ENCODE measurements at places on chromosomes 16 and 17.
A peak's percentile ranks its signal among the peaks of the same experiment; 100 is the strongest.

GRCh38 chr16:76488065-76488417, 210.8 kb downstream of the CNTNAP4 start:
- DNase-seq, result no peak

- peak; percentile 66 for DNase-seq
These were observed 9.7 kb downstream of the KDM6B start for GRCh38 chr17:7843536-7844291.

DNA sequence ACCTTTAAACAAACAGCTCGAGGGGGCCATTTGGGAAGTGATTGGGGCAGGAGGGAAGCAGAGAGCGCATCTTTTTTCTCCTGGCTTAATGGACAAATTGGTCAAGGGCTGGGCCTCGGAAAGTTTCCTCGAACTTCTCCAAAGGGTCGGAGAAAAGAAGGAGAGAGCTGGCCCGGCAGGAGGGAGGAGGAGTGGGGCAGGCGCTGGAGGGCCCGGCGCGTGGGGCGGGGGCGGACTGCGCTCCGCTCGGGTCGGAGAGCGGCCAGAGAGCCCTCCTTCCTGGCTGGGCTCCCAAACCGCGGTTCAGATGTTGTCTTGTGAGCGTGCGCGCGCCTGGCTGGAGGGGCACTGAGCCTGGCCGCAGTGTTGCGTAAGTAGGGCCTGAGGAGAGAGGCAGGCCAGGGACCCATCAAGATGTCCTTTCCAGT, 1.2 kb downstream of the MMP2 start:
- DNase-seq, result no peak

DNA sequence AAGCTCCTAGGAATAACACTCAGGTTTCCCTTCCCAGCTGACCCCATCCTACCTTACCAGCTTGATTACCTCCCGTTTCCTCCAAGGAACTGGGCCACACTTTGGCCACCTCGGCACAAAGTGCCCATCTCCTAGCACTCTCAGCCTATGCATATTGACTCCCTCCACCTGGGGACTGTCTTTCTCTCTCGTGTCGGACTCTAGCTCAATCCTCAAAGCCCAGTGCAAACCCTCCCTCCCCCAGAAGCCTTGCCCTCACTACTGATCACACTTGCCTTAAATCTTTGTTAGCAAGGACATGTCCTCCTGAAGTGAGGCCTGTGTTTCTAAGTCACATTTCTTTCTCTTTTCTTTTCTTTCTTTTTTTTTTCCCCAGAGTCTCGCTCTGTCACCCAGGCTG, 2.6 kb upstream of the RAB26 start:
- no peak for DNase-seq

DNA sequence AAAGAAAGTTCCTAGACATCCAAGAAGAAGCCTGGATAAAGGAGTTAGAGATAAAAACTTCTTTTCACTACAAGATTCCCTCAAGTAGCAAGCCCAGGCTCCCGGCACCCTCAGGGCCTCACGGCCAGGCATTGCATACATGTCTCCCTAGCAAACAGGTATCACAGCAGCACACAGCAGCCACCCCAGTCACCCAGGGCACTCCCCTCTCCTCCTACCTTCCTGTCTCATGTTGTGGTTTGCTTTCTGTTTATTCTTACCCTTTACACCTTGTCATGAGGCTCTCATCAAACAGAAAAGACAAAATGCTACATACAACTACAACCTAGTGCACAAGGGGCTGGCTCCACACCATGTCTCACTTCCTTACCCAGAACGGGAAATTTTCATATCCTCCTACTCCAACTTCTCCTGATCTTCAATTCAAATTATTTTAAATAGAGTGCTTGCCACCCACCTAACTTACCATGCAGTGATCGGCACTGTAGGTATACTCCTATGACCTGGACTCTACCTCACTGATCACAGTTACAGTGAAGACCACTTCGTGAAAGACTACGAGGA, 42.7 kb downstream of the XPO6 start:
- DNase-seq, result no peak

GRCh38 chr17:13001991-13002615, 15.7 kb downstream of the ELAC2 start:
- DNase-seq, result no peak

GRCh38 chr17:55324296-55324978, 59.7 kb downstream of the HLF start:
- DNase-seq, result no peak

DNA sequence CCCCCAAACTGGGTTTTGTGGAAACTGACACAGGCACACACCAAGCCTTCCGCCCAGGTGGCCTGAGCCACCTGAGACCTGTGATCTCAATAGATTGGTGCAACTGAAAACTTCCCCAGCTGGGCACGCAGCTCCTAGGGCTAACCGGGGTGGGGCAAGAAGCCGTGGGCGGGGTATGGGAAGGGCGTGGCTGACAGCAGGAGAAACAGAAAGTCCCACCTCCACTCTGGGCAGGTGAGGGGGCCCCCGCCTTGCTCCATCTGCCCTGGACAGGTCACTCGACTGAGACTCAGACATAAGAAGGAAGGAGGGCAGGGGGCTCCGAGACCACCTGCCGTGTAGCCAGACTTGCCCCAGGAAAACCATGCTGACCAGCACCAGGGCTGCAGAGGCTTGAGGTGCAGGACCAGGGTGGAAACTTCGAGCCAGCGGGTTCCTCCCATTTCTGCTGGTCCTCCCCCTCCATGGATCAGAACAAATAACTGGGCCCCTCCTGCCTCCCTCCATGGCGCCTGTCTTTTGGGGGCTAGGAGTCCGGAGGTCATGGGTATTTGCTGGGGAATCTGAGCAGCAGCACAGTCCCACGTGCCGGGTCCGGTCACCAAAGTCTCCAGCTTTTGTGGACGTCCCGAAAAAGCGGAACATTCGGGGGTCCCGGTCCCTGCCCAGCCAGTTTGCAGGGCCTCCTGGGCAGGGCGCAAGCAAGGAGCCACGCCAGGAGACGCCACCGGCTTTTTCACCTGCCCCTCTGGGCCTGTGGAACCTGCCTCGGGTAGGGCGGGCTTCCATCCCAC, 1.3 kb downstream of the TIMP2 start:
- DNase-seq, result no peak

DNA sequence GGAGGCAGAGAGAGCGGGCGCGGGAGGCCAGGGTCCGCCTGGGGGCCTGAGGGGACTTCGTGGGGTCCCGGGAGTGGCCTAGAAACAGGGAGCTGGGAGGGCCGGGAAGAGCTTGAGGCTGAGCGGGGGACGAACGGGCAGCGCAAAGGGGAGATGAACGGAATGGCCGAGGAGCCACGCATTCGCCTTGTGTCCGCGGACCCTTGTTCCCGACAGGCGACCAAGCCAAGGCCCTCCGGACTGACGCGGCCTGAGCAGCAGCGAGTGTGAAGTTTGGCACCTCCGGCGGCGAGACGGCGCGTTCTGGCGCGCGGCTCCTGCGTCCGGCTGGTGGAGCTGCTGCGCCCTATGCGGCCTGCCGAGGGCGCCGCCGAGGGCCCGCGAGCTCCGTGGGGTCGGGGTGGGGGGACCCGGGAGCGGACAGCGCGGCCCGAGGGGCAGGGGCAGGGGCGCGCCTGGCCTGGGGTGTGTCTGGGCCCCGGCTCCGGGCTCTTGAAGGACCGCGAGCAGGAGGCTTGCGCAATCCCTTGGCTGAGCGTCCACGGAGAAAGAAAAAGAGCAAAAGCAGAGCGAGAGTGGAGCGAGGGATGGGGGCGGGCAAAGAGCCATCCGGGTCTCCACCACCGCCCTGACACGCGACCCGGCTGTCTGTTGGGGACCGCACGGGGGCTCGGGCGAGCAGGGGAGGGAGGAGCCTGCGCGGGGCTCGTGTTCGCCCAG, 1.2 kb upstream of the CBX4 start:
- DNase-seq, result no peak

- no peak for DNase-seq
These were observed 23.4 kb upstream of the MPRIP start for GRCh38 chr17:17018612-17019429.

- DNase-seq, result no peak
These were observed 434 bp upstream of the CPSF4L start for GRCh38 chr17:73261952-73262675.

DNA sequence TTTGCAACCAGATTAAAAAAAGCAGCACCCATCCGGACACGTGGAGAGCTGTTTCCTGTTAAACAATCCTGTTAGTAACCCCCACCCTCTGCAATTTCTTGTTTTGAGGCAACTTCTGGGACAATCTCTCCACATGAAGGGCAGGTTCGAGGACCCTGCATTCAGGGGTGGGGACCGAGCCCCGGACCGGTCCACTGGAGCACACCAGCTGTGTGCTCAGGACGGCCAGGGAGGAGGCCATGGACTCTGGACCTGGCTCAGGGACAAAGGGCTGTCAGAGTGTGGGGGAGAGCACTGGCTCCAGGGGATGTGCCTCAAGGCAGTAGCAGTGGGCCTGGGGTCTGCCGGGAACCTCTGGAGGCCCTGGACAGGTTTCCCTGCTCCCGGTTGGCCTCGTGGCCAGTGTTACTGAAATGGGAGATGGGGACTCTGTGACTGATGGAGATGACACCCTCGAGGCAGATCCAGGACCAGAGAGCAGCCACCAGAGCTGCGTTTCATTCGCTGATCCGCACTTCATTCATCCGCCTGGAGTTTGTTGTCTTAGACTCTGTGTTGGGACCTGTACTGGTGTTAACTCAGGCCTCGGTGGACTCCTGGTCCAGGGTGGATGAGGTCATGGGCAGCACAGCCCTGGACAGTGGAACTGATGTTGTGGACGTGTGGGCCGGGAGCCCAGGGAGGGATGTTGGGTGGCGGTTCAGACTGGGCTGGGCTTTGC, 2.9 kb upstream of the CPNE7 start:
- DNase-seq, result no peak

DNA sequence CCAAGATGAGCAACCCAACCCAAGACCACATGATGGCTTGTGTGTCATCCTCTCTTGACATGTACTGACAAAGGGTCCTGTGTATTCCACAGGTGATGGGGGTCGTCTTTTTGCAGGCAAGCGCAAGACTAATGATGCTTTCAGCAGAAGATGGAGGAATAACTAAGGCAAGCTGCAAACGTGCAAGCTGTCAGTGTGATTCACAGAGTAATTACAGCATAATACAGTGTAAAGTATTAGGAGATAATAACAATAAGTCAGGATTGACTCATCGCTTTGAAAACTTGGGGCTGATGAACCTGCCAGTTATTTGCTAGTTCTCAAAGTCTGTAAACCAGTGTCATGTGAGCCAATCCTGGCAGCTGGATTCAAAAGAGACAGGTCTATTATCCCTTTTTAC, 41.6 kb upstream of the ASIC2 start:
- no peak for DNase-seq

- no peak for DNase-seq
These were observed 6.6 kb downstream of the NHERF2 start for GRCh38 chr16:2033057-2033908.

DNA sequence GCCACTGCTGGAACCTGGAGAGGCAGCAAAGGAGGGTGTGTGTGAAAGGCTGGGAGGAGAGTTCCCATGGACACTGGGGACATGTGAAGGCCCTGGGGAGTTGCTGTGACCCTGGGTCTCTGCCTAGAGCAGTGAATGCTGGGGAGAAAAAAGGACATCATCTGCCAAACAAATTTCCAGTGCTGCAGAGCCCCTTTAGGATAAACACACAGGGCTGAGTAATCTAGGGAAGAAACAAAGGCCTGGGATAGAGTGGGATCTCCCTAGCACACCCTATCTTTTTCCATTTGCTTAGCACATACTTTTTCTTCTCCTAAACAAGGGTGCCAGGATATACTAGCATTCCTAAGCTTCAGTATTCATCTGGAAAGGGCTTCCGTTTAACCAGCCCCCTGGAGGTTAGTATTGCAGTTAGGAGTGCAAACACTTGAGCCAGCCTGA, 3.3 kb upstream of the HIGD1B start:
- DNase-seq, result no peak

GRCh38 chr17:63151941-63152523, 186.0 kb downstream of the TANC2 start:
- no peak for DNase-seq

Measured in HEK293T (cell line).